ENCODE measurements at places on chromosomes 6 and 20. TPM values are rescaled to one million over a fixed set of nuclear protein-coding genes. Genes with fewer than 3 reads are reported as not detected.
A peak's percentile ranks its signal among the peaks of the same experiment; 100 is the strongest.

- DNase-seq = no peak
Observed at GRCh38 chr6:36124881-36125280, 5.4 kb upstream of the MAPK13 start.

The RSPO4 gene
- total RNA-seq = not detected

The CALHM4 gene
- not detected for total RNA-seq

GRCh38 chr6:158900663-158901312 is 81.6 kb upstream of the EZR start:
- DNase-seq = no peak

The PTK7 gene
- 23.7 TPM for total RNA-seq

The OOEP gene
- not detected for total RNA-seq

DNA sequence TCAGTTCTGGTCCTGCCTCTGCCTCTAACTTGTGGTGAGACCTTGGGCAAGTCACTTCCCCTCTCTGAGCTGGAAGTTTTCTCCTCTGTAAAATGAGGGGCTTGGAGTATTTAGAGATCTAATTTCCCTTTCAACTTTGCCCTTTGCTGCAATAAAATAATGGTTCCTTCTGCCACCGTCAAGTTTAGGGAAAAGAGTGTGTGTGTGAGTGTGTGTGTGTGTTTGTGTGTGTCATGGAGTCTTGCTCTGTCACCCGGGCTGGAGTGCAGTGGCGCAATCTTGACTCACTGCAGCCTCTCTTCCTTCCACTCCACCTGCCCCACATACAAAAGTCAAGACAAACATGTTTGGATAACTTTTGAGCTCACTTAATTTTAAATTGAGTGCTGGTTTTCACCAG is 39.2 kb upstream of the PIM1 start:
- peak; percentile 78 for DNase-seq

The CLPSL2 gene
- total RNA-seq = not detected

The PAK5 gene
- total RNA-seq = not detected

The CPNE5 gene
- total RNA-seq = 19.2 TPM

DNA sequence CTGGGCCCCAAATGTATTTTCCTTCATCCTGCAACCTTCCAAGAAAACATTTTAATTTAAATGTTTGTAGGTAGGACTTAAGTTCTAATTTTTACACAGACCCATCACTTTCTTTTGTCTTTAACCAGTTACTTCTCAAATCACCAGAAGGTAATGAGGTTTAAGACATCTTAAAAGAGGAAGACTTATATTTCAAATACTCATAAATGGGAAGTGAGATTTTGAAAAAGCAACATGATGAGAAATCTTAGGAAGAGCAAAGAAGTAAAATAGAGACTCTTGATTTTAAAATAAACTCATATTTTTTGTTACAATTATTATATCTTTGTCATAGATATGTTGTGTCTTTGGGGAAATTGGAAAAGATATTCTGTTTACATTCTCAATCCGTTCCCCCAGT is 82.3 kb downstream of the SYNE1 start:
- no peak for DNase-seq

- no peak for DNase-seq
Observed at GRCh38 chr6:142361779-142362750, 60.3 kb downstream of the ADGRG6 start.

GRCh38 chr6:43759136-43759906 is 10.7 kb upstream of the VEGFA start:
- DNase-seq = peak; percentile 47

DNA sequence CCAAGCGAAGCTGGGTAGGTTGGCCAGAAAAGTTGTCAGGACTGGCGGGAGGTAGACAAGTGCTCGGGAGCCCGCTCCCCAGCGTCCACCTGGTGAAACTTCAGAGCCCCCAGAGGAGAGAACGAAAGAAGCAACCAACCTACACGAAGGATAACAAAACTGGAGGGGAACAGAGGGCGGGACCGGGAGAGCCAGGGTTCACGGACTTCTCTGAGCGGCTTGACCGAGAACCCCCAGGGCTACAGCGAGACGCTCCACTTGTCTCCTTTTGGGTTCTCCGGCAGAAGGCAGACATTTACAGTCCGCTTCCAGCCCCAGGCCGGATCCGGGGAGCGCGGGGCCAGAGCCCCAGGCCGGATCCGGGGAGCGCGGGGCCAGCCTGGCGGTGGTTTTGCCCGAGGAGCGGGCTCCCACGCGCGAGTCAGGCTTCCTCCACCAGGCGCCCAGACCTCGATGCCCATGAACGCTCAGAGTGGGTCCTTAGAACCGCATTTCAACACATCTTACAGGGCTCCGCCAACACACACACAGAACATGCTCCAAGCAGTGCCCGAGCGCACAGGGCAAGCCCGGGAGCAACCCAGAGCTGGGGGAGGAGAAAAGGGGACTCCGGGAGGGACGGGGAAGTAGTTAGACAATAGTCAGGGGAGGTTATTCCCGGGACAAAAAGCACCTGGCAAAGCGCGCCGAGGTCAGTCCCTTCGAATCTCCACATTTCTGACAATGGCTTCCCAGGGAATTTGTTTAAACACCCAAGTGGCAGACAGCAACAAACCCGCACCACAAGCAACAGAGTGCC is 1.1 kb downstream of the PTPRK start:
- DNase-seq = peak; percentile 70

GRCh38 chr20:58260006-58260405 is 31.6 kb upstream of the ANKRD60 start:
- no peak for DNase-seq

All from spleen (tissue), 13 donors.